ENCODE measurements at places on chromosomes 3 and 15.

DNA sequence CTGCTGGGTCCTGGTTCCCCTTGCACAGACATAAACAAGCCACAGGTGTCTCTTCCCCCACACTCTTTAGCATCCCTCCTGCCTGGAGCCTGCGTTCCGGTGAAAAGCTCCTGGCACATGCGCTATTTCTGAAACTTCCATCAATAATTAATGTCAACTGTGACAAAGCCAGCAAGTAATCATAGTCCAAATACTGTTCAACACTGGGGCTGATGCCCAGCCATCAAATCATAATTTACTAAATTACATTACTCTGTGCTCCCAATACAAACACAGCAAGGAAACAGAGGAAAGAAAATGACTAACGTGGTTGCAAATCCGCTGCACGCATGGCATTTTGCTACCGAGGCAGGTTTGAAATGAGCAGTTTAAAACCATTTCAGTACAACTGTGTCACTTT, 294.7 kb downstream of the ERC2 start:
- no peak for DNase-seq

DNA sequence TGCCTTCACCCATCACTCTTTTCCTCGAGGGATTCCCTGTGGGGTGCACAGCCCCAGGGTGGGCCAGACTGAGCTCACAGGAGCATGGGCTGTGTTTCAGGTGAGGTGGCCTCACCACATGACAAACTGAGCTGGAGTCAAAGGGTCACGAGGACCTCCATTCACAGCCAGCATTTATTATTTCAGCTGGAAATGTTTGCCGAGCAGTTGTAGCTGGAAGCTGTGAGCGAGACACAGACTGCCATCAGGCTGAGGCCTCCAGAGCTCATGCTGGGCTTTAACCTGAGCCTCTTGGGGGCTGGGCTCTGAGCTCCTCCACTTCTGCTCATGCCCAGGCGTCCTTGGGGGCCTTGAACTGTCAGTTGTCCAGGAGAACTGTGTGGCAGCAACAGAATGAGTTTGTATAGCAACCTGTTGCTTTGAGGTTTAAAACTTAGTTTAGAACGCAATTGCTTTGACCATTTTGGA, 57.5 kb downstream of the FLNB start:
- DNase-seq: no peak

DNA sequence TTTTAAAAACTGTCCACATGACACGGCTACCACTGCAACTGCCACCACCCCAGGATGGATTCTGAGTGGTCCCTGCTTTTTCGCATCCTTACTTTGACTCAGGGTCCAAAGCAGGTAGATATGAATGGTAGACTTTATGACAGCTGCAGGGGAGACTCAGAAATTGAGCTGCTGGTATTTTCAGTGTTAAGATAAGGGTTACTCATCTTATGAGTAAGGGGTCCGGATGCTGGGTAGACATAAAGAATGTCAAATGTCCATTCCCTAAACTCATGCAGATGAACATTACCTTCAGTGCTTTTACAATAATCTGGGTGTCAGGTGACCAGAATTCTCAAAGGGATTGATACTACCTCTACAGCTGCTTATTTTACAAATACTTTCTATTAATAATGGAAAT, 25.9 kb upstream of the BBX start:
- peak; percentile 32 for DNase-seq

DNA sequence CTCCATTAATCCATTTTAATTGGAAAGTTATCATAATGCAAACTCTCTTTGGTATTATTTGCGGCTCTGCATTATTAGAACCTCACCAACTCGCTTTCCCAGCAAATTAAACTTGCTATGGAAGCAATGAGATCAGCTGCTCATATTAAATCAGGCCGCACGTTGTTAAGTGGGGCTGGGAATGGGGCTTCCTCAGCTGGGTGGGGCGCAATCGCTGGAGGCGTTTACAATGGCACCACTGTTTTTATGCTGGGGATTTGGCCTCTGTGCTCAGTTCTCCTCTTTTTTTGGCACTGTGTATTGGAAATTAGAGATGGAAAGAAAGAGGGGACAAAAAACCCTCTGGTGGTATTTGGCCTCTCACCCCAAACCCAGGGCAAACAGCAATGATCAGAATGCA, 72.2 kb downstream of the RPLP1 start:
- no peak for DNase-seq

GRCh38 chr3:189978753-189979152, 141.9 kb downstream of the P3H2 start:
- DNase-seq: no peak

- no peak for DNase-seq
Measured at GRCh38 chr3:95407709-95408463, 1345.0 kb downstream of the NSUN3 start.

GRCh38 chr3:195105389-195105788, 165.6 kb downstream of the XXYLT1 start:
- DNase-seq: no peak

DNA sequence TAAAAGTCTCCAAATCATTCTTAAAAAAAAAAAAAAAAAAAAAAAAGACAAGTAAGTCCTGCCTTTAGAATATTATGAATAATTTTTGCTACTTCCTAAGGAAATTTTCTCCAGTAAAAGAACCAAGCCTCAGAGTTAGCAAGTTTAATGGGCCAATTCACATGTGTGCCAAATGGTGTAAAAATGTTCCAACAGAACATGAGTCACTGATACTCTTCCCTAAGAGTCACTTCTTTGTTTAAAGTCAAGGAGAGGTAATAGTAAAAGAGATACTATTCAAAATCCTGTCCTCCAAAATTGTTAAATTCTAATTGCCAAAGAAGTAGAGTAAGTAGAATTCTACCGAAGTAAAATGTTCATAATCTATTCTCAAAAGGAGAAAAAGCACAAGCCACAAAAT, 17.7 kb upstream of the CPA3 start:
- DNase-seq: no peak

- DNase-seq: no peak
Measured at GRCh38 chr3:152058856-152059255, 185.4 kb downstream of the SUCNR1 start.

DNA sequence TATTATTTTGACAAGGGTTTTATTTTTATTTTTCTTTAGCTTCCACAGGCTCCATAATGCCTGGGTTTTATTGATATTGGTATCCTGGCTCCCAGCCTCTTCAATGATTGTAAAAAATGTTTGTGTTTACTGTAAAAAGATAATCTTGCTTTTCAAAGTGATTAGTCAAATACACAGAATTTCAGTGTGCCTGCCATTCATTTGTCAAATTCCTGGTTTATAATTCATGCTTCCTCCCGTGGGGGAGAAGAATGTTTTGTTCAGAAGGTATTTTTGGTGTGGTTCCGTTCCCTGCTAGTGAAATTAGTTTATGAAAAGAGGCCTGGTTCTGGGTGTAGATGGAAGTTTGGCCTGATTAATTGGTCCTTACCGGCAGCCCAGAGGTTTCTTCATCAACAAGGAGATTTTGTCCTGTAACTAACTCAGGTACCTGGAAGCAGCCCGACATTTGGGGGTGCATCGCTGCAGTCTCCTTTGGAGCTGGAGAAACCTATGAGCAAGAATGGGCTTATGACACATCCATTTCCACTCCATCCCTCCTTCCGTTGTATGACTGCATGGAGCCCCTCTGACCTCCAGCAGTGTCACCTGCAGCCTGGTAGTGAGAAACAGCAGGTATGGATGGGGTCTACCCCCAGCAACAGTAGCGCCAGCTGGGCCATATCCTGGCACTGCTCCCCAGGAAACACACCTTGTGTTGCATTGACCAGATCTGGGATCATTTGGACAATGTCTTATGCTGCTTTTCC, 101.5 kb downstream of the PGPEP1L start:
- no peak for DNase-seq

- peak; percentile 84 for DNase-seq
Measured at GRCh38 chr3:123723522-123724168, 138.8 kb upstream of the HACD2 start.

- no peak for DNase-seq
Measured at GRCh38 chr3:1583044-1583443, 490.2 kb downstream of the CNTN6 start.

- DNase-seq: no peak
Measured at GRCh38 chr15:25247407-25248038, 191.3 kb downstream of the UBE3A start.

GRCh38 chr3:12004741-12005513, 739 bp downstream of the SYN2 start:
- DNase-seq: no peak

- no peak for DNase-seq
Measured at GRCh38 chr3:34008836-34009809, 210.7 kb downstream of the PDCD6IP start.

GRCh38 chr3:19346759-19347158, 198.4 kb downstream of the KCNH8 start:
- no peak for DNase-seq

DNA sequence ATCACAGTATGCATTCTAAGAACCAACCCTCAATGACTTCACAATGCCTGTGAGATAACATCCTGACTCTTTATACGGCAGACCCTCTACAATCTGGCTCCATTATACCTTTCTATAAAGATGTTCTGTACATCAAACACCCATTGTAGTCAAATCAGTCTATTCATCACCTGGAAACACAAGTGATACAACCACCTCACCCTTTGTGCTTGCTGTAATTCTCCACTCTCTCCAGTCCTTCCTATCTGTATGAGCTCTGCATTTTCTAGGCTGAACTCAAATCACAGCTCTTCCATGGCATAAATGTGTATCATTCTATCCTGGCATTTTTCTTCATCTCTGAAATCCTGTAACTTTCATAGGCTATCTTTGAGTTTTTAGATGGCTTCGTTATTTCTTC, 539.4 kb downstream of the GRM7 start:
- DNase-seq: no peak

DNA sequence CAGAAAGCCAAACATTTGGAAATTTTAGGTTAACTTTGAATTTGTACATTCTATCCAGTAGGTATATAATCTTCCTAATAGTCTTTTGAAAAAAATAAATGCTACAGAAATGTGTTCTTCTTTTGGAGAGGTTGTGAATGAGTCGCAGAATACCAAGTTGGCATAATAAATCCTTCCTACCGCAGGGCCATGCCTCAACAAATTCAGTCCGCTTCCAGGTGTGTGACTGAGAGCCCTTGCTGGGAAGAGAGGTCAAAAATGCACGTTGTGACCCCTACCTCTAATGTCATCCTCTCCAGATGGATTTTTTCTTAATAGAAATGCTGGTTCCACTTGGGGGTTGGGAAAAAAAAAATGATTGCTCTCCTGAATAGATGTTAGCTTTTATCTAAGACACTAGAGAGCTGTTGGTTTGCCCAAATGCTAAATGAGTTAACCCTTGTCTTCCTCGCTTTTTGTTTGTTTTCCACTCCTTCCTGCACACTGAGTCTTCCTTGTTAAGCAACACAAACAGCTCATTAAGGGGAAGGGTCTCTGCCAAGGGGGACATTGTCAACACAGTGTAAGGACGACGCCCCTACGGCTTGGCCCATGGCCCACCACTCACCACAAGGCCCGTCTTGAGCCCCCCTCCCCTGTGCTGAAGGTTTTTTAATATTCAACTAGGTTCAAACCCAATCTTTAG, 33.9 kb downstream of the RLBP1 start:
- no peak for DNase-seq
